Breast epithelium (tissue), 4 donors: ENCODE measurements at places on chromosomes 11 and 22.

DNA sequence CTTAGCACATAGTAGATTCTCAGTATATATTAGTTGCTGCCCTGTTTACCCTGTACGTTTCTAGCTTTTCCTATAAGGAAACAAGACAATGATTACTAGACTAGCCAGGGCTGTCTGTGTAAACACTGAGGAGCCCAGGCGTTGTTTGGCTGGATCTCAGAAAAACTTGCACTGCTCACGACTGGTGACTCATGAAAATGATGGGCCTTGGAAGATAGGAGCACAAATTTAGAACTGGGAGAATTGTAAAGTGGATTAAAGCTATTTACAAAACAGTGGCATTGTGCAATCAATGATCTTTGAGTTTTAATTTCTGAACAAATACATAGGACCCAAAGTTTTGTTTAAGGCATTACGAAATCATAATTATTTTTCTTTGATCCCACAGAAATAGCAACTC, 276.9 kb downstream of the FAM76B start:
- H3K27ac ChIP-seq = peak overlapping the region; percentile 85
- H3K27me3 ChIP-seq = no peaks in the 10 kb centered on the region

DNA sequence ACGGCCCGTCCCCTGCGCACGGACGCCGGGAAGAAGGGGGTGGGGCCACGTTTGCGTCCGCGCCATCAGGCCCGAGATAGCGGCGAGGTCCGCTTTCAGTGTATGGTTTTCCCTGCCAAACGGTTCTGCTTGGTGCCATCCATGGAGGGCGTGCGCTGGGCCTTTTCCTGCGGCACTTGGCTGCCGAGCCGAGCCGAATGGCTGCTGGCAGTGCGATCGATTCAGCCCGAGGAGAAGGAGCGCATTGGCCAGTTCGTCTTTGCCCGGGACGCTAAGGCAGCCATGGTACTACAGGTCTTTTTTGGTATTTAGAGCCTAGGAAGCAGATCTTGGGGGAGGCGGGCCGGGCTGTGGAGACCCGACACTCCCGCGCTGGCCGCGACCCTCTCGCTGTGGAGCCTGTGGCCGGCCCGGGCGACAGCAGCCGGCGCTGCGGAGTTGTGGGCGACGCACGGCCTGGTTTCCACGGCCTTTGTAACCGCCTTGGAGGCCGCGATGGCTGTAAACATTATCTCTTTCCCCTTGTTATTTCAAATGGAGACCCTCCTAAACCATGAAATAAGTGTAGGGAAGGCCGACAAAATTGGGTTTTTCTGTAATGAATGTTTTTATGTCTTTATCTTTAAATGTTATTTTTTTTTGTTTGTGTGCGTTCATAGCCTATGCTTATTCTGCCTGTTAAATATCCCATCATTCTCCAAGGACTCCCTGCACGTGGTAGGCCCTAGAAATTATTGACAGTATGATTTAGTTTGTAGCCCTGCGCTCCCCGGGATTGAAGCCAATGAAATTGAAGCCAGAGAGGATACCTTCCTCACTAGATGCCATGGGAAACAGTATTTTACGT, at the start of gene AASDHPPT:
Gene AASDHPPT, plus strand, starts transcription at position 54 of the 847 bp plus-strand sequence. Its CDS starts 49 bp downstream, at position 103.
- peak within 1 kb of the TSS; percentile 89 for H3K4me3 ChIP-seq
- peaks cover 13% of the 10 kb centered on the region for H3K4me1 ChIP-seq
- DNase-seq = no peak
- H3K36me3 ChIP-seq = no peaks in the 10 kb centered on the region
- no peaks in the 10 kb centered on the region for H3K27me3 ChIP-seq
- peak within 1 kb of the TSS; percentile 98 for H3K27ac ChIP-seq

GRCh38 chr11:12694183-12694531, 19.9 kb downstream of the TEAD1 start:
- peaks cover 26% of the 10 kb centered on the region for H3K4me1 ChIP-seq
- no peaks in the 10 kb centered on the region for H3K36me3 ChIP-seq
- no peaks in the 10 kb centered on the region for H3K27me3 ChIP-seq
- no peak for DNase-seq
- peak overlapping the region; percentile 96 for H3K27ac ChIP-seq
- peak overlapping the region; percentile 54 for H3K4me3 ChIP-seq

- H3K4me1 ChIP-seq = no peaks in the 10 kb centered on the region
- H3K36me3 ChIP-seq = no peaks in the 10 kb centered on the region
- H3K27ac ChIP-seq = no peak overlapping the region
- no peak for DNase-seq
- H3K4me3 ChIP-seq = no peak overlapping the region
- H3K27me3 ChIP-seq = no peaks in the 10 kb centered on the region
Measured at GRCh38 chr22:19784384-19785175, 24.0 kb downstream of the TBX1 start.

- no peaks in the 10 kb centered on the region for H3K4me1 ChIP-seq
- no peaks in the 10 kb centered on the region for H3K36me3 ChIP-seq
Measured at GRCh38 chr22:43320943-43321900, 21.9 kb downstream of the SCUBE1 start.

GRCh38 chr11:117366875-117367274, 39.2 kb downstream of the CEP164 start:
- H3K27ac ChIP-seq = no peak overlapping the region
- no peaks in the 10 kb centered on the region for H3K4me1 ChIP-seq
- H3K36me3 ChIP-seq = no peaks in the 10 kb centered on the region
- no peak for DNase-seq
- no peak overlapping the region for H3K4me3 ChIP-seq
- no peaks in the 10 kb centered on the region for H3K27me3 ChIP-seq

DNA sequence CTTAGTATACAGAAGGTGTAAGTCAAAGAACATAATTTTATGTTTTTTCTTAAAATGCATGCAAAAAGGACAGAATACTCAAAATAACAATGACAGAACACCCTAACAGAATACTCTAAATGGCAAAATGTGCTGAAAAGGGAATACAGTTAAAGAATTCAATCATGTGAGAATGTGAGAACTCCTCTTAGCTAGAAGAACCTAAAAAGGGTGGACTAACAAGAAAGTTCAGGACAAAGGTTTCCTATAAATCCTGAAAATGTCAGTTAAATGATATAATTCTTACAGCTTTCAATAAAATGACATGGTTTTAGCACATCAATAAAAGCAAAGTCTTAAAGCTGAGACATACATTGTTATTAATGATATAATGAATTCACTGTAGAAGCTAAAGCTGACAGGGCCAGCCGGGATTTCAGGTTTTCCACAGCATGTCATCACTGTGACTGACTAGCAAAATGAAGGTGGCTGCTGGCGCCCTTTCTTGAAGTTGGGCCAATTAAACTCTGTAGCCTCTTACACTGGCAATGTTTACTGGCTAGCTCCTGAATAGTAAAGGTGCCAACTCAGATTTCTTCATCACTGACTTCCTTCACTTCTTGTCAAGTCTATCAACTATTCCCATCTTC, 244.4 kb downstream of the TTC28 start:
- no peaks in the 10 kb centered on the region for H3K27me3 ChIP-seq
- H3K4me3 ChIP-seq = no peak overlapping the region
- H3K27ac ChIP-seq = no peak overlapping the region
- H3K36me3 ChIP-seq = no peaks in the 10 kb centered on the region
- peak; percentile 75 for DNase-seq
